ENCODE measurements at places on chromosomes 3 and 15.

DNA sequence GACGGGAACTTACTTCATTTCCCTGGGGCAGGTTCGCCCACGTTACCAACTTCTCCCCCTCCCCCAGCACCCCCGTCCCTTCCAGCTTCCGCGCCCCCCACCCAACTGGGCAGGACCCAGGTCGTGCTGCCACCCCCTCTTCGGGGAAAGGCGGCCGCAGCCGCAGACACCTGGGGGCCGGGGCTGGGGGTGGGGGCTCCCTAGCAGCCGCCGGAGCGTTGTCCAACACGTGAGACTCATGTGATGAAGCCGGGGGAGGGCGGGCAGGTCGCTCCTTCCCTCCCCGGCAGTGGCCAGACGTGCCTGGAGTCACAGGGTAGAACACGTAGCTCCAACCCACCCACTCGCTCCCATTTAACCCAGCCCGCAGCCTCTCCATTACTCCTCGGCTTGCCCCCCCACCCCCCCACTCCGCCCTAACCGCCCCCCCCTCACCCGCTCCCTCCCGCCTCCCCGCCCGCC lies 240 bp upstream of the BHLHE40 start:
- DNase-seq, result peak; percentile 57

- no peak for DNase-seq
Observed at GRCh38 chr3:169913323-169913722, 2.0 kb downstream of the SAMD7 start.

DNA sequence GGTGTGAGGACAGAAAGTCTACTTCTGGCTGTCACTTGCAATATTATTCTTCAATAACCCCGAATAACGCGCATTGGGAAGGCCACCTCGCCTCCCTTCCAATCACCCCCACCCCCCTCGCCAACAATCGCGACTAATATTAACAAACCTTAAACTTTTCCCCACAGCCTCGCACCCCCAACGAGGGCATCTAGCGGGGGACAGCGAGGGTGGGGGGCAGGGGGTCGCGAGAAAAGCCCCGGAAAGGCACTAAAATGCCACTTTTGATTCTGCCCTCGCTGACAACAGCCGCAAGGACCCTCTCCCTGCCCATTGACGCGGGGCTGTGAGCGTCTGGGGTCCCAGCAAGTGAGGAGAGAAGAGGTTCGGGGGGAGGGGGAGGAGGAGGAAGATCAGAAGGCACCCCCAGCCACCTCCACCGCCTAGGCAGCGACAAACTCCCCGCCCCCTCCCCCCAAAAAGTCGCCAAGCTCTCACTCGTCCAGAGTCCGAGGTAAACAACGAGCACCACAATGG lies 868 bp downstream of the SATB1 start:
- no peak for DNase-seq

DNA sequence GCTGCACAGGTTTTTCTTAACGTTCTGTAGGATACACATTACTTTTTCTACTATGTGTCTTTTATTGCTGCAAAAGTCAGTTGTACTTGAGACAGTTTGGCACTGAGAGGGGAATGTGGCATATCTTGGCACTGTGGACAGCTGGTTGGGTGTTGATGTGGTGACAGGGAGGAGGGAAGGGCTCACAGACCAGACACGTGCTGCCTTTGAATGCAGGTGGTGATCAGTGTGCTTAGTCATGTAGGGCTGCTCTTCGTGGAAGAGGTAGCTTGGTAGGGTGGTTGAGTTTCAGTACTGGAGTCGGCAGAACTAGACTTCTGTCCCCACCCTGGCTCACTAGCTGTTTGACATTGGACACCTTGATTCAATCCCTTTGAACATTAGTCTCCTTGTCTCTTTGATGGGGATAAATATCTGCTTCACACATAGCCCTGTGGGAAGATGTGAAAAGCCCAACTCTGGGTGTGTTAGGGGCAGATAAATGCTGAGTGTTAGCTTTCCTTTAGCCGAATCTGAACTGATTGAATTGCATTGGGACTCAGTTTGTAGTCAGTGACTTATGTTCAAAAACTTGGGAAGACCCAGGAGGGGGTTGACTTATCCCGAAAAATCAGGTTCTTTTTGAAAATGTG lies 108.4 kb downstream of the PTPRG start:
- DNase-seq, result no peak

GRCh38 chr3:47019201-47019600 lies 39.7 kb downstream of the NBEAL2 start:
- DNase-seq, result no peak

- no peak for DNase-seq
Observed at GRCh38 chr3:59717679-59718205, 667.9 kb upstream of the CFAP20DC start.

DNA sequence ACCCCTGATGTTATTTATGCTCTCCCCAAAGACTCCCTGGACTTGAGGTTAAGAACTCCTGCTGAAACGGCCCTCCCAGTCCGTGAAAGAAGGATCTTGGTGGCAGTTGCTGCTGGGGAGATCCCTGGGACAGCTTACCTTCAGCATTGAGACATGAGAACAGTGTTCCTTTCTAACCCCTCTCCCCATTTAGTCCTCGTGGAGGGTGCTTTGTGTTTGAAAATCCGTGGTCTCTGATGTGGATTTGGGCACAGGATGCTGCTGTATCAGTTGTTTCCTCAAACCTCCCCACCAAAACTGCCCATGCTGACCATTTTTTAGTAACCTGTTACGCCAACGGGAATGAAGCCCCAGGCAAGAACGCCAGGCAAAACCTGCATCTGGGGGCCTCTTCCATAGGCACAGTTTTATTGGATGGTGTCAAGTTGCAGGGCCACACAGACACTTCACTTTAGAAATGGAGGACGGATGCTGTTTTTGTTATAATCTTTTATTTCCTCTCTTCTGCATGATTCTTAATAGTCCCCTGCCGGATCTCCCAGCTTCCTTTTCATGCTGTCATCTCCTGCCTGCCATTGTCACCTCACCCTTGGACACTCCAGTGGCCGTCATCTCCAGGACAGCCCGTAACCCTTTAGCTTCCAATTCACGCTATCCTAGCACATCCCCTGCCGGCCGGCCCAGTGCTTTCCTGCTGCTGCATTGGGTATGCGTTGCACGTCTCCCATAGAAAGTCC lies 31.7 kb upstream of the CEMIP start:
- no peak for DNase-seq

GRCh38 chr15:77702211-77702957 lies 69.7 kb upstream of the LINGO1 start:
- DNase-seq, result no peak

GRCh38 chr3:35965908-35966307 lies 326.6 kb downstream of the ARPP21 start:
- DNase-seq, result no peak

DNA sequence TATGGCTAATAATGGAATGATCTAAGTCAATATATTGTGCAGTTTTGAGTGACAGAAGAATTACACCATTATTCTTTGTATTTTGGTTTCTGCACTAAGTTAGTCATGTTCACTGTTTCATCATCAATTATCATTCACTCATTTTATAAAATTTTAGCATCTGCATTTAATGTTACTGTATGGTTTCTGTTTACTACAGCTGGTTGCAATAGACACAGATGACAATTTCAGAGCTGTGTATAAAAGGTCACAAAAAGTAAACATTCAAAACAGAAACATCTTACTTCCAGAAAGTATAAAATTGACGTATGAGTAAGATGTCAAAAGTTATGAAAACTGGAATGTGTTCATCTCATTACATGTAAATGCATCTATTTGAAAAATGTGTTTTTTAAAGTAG lies 111.1 kb upstream of the GBE1 start:
- DNase-seq, result no peak

DNA sequence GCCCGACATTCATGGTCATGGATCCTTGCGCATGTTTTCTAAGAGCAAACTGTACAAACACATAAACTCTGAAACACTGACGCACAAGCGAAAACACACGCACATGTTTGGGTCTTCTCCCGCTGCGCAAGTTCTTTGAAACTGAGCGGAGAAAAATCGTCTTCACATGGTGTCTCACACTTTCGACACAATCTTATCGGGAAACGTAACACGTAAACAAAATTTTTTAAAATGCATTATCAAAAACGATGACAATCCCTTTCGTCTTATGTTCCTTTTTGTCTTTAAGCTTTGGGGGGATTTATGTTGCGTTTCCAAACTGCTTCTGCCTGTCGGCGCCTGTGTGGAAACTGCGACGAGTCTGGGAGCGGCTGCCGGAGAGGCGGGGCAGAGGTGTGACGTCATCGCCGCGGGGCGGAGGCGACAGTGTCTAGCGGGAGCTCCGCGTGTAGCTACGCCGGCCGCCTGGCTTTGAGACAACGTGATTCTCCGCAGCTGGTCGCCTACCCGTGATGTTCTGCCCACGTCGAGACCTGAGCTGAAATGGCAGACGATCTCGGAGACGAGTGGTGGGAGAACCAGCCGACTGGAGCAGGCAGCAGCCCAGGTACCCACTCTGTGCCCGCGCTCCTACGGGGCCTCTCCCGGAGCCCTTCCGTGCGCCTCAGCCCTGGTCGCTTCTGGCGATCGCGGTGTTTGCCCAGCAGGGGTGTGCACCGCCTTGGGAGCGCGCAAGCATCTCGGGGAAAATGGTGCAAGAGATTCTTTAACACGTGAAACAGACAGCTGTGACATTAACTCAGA lies at the start of gene CMSS1:
Gene CMSS1, plus strand, starts transcription at position 426 of the 804 bp plus-strand sequence.
- peak; percentile 90 for DNase-seq

DNA sequence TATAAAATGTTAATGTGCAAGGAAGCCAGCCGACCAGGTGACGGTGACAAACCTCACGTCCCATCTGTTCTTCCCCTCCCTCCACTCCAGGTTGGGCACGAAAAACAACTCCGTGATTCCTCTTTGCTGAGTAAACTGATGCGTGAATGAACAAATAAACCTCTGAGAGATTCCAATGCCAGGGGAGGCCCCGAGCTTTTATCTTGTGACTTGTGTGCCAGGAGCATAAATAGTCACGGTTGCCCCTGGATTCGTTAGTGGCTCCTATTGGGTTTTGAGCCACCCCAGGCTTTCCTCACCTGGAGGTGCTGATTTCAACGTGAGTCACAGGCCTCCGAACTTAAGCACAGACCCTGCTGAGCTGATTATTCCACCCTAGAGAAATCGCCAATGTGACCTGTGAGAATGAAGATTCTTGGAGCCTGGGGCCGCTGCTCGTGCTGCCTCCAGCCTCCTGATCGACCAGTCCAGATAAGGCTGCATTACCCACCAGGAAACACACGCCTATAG lies 119.2 kb downstream of the SHQ1 start:
- DNase-seq, result no peak

GRCh38 chr15:64461721-64462162 lies 1.4 kb downstream of the ZNF609 start:
- peak; percentile 6 for DNase-seq

GRCh38 chr3:139654637-139655365 lies 23.0 kb downstream of the NMNAT3 start:
- no peak for DNase-seq

DNA sequence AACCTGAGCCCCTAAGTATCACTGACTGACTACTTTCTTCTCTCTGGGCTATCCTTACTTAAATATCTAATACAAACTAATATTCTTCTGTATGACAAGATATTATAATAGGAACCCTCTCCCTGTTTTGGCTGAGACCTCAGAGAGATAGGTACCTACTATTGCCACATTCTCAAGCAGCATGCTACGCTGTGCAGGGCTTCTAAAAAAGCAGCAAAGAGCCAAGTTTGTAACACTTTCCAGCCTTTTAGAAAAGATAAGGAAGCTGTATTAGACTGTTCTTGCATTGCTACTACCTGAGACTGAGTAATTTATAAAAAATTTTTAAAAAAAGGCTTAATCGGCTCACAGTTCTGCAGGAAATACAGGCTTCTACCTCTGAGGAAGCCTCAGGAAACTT lies 126.8 kb upstream of the ABI3BP start:
- no peak for DNase-seq

GRCh38 chr3:170055209-170055608 lies 17.4 kb downstream of the GPR160 start:
- DNase-seq, result no peak

DNA sequence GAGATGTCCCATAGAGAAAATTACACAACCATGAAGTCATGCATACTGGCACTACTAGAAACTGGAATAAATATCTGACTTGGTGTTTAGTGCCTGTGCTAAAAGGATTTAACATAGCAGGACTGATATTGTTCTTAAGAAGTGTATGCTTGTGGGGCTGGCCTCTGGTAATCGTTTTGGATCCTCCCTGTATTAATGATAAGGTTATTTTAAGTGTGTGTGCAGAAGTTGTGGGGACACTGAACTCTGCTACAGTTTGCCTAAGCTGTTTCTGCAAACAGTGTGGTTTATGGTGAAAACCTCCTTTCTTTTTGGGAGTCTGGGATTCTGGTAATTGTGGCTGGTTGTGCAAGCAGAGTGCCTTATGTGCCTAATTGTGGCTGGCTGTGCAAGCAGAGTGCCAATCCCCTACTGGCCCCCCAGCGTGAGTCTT lies 120.8 kb downstream of the CLASP2 start:
- no peak for DNase-seq

DNA sequence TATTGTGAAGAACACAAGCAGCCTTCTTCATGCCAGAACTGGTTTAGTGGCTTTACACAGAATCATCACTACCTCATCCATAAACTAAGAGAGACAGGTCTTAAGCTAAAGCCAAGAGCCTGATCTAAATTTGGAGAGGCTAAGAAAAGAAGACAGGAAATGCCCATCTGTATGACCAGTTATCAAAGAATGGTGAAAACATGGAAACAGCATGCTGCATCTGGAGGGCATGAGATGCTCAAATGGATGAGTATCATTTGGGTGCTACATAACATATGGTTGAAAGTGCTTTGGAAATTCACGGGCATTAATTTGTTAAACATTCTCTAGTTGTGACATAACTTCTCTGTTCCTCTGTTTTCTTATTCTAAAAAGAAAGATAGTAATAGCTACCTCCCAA lies 112.5 kb downstream of the CPNE4 start:
- DNase-seq, result no peak

- no peak for DNase-seq
Observed at GRCh38 chr15:85623315-85624049, 171.2 kb downstream of the KLHL25 start.

DNA sequence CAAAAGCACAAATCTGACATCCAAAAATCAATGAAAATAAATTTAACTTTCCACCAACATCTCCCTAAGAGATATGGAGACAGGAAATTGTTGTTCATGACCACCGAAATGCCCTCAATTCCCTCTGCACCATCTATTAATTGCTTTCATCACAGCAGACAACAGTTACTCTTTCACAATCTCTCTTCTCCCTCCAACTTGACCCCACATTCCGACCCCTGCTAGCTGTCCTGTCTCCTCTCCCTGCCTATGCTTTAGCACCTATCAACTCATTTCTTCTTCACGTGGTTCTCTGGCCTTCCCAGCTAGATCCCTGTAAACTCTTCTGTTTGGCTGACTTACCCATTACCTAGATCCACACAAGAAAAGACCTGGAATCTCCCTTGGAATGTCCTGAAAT lies 173.9 kb upstream of the ADAMTS9 start:
- DNase-seq, result no peak
